Kasumi-1 (cell line): ENCODE measurements at places on chromosomes 12 and 14.

- DNase-seq = no peak
Observed at GRCh38 chr12:78331181-78331580, 500.5 kb downstream of the NAV3 start.

DNA sequence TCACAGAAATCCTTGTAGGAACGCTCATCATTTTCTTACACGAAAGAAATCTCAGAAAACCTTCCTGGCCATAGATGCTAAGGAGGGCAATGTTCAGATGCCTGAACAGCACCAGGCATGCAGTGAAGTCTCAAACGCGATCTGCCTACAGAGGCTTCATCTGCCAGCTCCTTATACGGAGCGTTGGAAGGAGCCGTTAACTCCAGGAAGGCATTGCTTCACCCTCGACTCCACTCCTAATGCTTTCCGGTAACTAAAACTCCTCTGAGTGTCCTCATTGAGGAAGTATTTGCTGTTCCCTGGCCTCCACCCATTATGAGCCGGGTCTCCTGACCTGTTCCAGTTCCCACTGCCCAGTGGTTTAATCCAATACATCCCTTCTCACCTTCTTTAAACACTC lies 502.7 kb downstream of the BCL11B start:
- DNase-seq = no peak

GRCh38 chr12:1318327-1319031 lies 275.9 kb downstream of the FBXL14 start:
- peak; percentile 15 for DNase-seq

DNA sequence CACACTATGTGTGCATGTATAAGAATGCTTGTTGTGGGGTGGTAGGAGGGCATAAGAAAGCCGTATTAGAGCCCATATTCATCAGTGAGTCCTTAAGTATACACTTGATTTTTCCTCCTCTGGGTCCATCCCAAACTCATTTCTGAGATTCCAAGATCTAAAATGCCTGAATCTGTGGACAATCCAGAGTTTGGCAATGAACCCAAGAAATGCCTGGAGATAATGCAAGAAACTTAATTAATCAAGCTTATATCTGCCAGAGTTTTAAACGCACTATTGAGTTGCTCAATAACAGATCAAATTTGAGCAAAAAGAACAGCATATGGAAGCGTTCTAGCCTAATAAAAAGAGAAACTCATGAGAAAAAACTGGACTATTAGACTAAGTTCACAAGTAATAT lies 143.4 kb upstream of the NAV3 start:
- no peak for DNase-seq

DNA sequence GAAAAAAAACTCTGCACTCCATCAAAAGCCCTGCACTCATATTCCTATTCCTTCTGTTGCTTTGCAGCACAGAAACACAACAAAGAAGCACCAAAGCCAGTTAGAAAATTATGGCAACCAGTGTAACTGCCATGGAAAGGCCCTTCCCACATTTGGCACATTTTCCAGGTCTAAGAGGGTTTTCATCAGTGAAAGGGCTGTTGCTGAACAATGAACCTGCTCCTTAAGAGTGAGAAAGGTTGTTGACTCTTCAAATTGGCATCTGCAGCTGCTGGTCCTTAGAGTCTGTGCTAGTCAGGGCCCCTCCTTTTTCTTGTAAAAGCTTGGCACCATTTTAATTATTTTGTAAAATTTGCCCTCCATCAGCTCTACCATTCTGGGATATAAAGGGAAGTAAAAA lies 378.7 kb upstream of the KITLG start:
- no peak for DNase-seq

GRCh38 chr12:88854260-88854659 lies 274.0 kb upstream of the KITLG start:
- no peak for DNase-seq

- DNase-seq = no peak
Observed at GRCh38 chr12:89273525-89273924, 78.8 kb downstream of the DUSP6 start.

DNA sequence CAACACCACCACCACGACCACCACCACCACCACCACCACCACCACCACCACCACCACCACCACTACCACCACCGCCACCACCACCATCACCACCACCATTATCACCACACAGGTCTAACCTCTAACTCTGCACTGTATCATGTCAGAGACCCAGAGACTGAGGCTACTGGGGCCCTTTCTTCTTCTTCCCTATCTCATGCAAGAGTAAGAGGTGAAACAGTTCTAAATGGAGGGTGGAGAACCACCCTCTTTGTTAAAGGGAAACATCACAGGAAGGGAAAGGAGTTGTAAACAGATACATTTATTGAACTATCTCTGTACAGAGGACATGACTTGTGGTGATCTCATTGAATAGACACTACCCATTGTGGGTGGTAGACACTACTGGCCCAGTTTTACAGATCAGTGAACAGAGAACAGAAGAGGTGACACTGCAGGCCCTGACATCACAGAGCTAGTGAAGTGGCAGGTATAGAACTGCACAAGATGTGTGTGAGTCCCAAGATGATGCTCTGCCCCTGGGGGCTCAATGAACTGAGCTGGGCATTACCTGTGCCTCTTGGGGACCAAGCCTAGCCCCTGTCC lies 91.6 kb downstream of the FOXN3 start:
- DNase-seq = no peak

DNA sequence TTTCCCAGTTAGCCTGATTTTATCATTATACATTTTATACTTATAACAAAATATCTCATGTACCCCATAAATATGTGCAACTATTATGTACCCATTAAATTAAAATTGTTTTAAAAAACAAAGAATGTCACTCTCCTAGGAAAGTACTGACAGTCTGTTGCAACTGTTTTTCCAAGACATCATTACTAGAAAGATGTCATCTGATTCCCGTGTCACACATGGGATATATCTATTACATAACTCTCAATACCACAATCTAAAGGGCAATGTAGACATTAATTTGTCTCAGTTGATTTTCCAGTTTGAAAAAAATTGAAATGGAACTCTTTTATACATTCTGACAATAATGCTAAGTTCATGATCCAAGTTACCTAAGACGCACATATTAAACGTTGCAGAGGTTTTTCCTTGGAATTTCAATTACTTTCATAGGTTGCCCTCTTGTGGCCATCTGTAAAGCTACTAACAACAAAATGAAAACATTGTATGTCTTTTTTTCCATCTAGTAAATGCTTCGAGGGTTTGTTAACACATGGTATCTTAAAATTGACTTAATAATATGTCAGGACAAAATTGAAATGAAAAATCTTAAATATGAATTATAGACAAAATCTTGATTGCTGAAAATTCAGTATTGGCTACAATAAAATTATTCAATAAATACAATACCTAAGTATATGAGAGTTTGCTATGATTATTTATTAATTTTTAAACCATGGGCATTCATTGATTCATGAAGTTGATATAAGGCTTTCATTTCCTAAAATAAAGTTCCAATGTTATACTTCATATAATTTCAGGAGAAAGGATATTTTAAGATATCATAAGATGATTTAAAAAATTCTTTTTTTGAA lies 131.6 kb downstream of the PPFIA2 start:
- peak; percentile 60 for DNase-seq

GRCh38 chr12:58639318-58639934 lies 280.9 kb downstream of the LRIG3 start:
- DNase-seq = no peak

- DNase-seq = peak; percentile 98
Observed at GRCh38 chr14:76929927-76930326, 98.6 kb downstream of the IRF2BPL start.

DNA sequence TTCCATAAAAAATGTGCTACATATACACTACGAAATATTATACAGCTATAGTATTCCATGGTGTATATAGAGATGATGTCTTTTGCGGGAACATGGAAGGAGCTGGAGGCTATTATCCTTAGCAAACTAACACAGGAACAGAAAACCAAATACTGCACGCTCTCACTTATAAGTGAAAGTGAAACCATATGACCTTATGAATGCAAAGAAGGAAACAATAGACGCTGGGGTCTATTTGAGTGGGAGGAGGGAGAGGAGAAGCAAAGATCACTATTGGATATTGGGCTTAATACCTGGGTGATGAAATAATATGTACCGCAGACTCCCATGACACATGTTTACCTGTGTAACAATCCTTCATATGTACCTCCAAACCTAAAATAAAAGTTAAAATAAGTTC lies 142.8 kb downstream of the LRFN5 start:
- peak; percentile 6 for DNase-seq

DNA sequence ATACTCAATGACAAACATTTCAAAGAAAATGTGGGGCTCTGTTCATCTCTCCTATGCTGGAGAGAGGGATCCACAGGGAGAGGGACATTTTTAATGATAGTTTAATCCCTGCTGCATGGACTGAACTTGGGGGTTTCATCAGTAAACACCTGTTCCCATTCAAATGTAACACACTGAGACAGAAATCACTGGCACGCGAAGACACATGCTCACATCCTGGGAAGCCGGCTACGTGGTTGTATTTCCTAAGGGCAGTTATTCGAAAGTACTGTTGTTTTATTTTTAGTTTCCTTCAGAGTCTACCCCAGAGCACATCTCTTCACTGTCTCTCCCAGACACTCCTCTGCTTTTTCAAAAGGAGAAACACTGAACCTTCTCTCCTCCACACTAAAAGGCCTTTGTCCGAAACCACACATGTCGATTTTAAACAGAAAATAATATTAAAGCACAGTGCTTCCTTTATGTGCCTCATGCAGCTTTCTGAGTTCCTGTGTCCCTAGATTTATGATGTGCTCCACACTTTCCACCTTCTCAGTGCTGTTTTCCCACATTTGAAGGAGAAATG lies 52.8 kb downstream of the PTHLH start:
- DNase-seq = no peak

GRCh38 chr12:131816495-131816894 lies 11.7 kb upstream of the MMP17 start:
- DNase-seq = no peak

DNA sequence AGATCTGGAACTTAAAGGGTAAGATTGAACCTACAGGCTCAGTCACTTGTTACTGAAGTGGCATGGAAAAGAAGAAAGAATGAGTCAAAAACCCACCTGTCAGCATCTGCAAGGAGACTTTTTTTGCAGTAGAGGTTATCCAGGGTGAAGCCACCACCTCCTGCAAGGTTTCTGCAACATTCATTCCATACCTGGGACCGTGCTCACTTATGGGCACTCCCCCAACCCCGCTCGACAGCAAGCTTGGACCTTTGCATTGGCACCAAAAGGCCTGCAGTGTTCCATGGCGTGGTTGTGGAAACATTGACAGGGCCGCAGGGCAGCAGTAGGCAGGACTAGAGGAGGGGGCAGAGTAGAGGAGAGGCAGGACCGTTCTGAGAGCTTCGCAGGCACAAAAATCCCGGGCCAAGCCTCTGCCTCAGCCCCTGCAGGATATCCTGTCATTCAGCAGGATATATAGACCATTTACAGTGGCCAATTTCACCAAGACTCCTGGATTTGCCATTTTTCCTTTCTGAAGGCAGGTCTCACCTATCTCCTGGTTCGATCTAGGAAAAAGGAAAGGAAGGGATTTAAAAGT lies at the start of gene STAB2:
Gene STAB2, plus strand, starts transcription at position 483 of the 580 bp plus-strand sequence. CDS start 204 bp downstream, outside the sequence.
- DNase-seq = no peak

DNA sequence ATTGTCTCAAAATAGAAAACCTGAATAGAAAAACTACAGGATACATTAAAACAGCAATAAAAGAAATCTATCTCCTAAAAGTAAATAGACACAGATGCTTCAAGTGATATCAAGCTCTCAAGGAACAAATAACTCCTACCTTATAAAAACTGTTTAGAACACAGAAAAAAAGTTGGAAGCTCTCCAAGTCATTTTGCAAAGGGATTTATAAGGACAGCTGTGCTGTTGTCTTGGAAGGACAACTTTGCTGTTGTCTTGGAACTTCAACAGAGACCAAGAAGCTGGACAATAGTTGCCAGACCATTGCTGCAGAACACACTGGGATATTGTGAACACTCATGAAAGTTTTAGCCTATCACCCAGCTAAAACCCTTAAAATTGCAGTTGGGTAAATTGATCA lies 780.7 kb downstream of the FLRT2 start:
- no peak for DNase-seq

- no peak for DNase-seq
Observed at GRCh38 chr12:50087151-50087550, 2.0 kb downstream of the SMARCD1 start.

DNA sequence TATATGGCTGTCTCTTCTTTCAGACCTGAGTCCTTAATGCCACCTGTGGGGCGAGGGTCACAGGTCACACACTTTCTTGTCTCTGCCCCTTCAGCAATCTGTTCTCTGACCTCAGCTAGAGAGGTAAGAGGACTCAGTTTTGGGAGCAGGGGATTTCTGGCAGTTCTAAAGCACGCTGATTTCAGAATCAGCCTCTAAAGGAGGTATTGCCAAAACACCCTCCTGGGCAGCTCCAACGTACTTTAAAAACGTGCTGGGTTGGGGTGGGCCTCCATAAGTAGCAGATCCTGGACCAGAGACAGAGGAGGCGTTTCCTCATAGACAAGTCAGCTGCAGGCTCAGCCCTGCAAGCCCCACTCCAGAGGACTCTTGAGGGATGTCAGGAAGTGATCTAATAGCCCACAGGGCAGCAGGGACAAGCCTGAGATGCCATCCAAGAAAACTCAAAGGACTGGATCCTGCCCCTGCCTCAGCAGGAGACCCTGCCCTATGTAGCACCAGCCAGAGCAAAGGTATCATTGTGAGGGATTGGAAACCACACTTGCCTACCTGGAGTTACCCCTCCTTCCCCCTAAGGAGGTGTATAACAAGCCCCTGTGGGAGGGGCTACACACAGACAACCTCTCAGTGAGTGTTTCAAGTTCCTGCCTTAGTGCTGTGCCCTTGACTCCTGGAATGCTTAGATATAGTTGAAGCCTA lies 8.5 kb downstream of the CTDSP2 start:
- DNase-seq = peak; percentile 88

DNA sequence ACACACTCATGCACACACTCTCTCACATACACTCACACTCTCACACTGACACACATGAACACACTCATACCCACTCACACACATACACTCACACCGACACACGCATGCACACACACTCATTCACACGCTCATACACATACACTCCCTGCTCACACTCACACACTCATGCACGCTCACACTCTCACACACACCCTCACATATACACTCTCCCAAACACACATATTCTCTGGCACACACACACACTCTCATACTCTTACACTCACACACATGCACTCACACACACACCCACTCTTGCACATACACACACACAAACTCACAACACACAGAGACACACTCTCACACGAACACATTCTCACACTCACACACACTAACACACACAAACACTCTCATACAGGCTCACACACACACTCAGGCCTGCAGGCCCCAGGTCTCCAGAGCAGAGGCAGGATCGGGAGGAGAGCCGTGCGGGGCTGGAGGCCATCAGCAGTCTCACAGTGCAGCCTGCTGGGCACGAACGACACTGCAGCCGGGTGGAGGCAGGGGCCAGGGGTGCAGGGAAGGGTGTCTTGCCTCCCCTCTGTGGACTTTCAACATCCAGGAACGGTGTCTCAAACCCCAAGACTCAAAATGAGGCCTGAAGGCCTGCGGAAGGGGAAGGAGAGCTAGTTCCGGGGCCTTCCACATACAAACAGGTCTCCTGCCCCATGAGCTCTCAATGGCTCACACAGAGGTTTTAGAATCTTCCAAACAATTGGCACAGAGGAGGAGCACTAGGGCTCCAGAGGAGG lies 148.7 kb downstream of the ANO2 start:
- no peak for DNase-seq

GRCh38 chr14:101464310-101464983 lies 96.8 kb upstream of the DIO3 start:
- no peak for DNase-seq
